ENCODE measurements at places on chromosomes 2 and 18.
A peak's percentile ranks its signal among the peaks of the same experiment; 100 is the strongest.

- DNase-seq, result no peak
These were observed 247.5 kb downstream of the KCNJ3 start for GRCh38 chr2:154945984-154946383.

GRCh38 chr2:223054193-223054781 is 2.3 kb downstream of the KCNE4 start:
- DNase-seq, result no peak

DNA sequence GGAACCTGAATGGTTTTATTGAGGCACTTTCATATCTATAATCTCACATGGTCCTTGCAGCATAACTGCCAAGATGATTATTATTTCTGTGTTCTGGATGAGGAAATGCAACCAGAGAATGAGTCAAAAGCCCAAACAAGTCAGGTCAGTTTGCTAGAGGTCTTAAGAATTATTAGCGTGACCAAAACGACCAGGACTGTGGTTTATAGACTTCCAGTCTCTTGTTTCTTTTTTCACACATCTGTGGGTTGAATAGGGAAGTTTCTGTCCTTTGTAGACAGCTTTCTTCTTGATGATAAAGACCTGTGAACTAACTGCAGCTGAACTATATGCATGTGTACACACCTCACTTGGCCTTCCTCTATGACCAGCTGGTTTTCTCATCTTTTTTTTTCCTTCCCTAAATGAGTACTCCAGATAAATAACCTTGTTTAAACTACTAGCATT is 13.9 kb downstream of the ADAM23 start:
- DNase-seq, result no peak

DNA sequence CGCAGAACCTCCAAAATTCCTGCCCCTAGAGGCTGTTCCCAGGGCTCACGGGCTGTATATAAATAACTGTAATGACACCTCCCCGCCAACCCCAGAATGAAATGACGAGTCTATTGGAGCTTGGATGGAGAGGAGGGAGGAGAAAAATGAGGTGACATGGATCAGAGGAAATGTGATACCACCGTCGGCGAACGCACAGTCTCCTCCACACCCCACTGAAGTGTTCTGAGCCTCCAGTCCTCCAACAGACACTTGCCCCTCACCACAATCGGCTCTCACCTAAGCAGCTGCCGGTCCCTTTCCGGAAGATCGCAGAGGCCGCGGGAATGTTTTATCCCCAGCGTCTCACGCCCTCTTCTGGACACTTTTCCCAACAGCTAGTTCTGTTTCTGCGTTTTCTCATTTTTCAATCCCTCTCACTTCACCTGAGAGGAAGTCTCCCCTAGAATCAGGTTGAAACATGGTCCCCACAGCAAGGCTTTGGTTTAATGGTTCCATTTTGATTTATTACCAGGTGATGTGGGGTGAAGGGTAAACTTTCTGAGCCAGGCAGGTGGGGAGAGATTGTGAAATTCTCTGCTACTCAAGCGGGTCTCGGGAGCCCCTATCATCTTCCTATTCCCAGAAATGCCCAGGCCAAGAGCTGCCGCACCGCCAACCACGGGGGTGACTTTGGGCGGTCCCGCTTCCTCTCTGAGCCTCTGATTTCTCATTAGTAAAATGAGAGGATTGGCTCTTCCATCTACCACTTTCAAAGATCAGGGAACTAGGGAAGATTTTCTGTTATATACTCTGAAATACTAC is 9.1 kb upstream of the MYO5B start:
- DNase-seq, result peak; percentile 84

- DNase-seq, result peak; percentile 32
These were observed 691 bp downstream of the BIRC6 start for GRCh38 chr2:32357318-32358110.

DNA sequence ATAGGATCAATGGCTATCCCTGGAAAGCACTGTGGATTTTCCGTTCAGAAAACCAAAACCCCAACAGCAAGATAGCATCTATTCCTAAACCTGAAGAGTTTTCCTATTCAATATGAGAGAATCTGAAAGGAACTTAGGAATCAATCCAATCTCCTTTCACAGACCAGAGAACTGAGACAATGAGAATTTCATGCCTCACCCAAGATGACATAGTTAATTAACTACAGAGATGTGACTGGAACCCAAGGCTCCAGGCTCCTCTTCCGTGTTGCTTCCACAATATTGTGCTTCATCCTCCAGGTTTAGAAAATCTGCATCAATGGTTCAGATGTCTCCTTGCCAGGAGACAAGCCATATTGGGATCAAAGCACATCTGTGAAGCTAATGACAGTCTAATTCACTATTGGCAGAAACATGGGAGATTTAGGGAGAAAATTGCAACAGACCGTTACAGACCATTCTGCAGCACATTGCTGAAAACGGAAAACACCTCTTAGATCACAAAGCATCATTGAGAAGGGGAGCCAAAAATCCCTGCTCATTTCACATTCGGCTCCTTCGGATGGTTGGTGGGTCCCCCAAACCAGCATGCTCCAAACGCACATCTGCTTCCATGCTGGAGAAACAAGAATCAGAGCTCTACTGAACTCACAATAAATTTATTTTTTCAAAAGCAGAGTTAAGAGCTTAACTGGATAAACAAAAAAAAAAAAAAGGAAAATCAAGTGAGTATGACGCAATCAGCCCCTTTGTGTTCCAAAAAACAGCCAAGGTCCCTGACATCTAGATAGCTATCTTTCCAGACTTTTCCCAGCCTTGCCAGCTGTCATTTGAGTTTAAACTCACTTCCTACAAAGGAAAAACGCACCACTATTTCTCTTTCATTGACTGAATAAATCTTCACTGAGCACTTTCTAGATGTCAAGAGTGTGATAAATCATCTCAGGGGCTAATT is 290.3 kb downstream of the C1D start:
- no peak for DNase-seq

DNA sequence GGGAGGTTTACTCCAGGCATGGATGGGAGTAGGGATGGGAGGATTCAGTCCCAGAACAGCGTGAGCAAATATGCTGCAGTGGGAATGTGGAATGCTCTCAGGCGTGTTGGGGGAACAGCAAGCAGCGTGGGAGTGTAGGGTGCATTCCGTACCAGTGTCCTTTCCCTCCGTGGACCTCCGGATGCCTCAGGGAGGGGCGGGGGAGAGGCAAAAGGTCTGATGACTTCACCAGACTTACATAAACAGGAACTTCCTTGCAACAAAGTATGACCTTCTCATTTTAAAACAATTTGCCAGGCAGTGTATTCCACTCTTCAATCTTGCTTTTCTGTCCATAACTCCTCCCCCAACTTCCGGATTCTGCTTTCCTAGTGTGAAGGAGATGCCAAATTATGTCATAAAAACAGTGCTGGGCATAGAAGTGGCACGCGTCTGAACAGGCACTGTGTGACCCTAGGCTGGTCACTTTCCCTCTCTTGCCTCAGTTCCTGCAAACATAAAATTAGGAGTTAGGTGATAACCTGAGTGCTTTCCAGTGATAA is 36.9 kb downstream of the RPL37A start:
- no peak for DNase-seq

- DNase-seq, result no peak
These were observed 155.1 kb downstream of the RND3 start for GRCh38 chr2:150332383-150332782.

- peak; percentile 40 for DNase-seq
These were observed 477.2 kb downstream of the TRIB2 start for GRCh38 chr2:13193900-13194299.

All from COR-L47 (cell line).